ENCODE measurements at places on chromosomes 16 and 17. TPM values are rescaled to one million over a fixed set of nuclear protein-coding genes. Genes with fewer than 3 reads are reported as not detected.

The SDK2 gene
- total RNA-seq, result 0.67 TPM

The HMOX2 gene
- total RNA-seq, result 37.7 TPM

The GOSR2 gene
- 47.3 TPM for total RNA-seq

The HS3ST6 gene
- not detected for total RNA-seq

The CCL23 gene
- not detected for total RNA-seq

The TPSB2 gene
- 73.9 TPM for total RNA-seq

The CD300E gene
- 0.58 TPM for total RNA-seq

The MT1F gene
- 1.7 TPM for total RNA-seq

The CD68 gene
- total RNA-seq, result 83.1 TPM

The DOC2A gene
- 0.78 TPM for total RNA-seq

The CORO7 gene
- 38.9 TPM for total RNA-seq

The FMNL1 gene
- 21.9 TPM for total RNA-seq

The FOXJ1 gene
- not detected for total RNA-seq

The SLC12A3 gene
- not detected for total RNA-seq

The FGF11 gene
- 1.0 TPM for total RNA-seq

The DPEP1 gene
- total RNA-seq, result 0.54 TPM

The SLC35G6 gene
- not detected for total RNA-seq

The XPO6 gene
- 80.2 TPM for total RNA-seq

The TNP2 gene
- not detected for total RNA-seq

The OVCA2 gene
- 34.1 TPM for total RNA-seq

The RHBDL1 gene
- total RNA-seq, result 1.3 TPM

The SPATA22 gene
- total RNA-seq, result 2.2 TPM

The KRT28 gene
- not detected for total RNA-seq

The KRTAP4-3 gene
- total RNA-seq, result not detected

The TMEM114 gene
- total RNA-seq, result not detected

The MRTFB gene
- total RNA-seq, result 41.3 TPM

The NUDT16L1 gene
- 26.3 TPM for total RNA-seq

The SLC38A10 gene
- 89.8 TPM for total RNA-seq

The NOG gene
- 2.7 TPM for total RNA-seq

The WSCD1 gene
- total RNA-seq, result 3.2 TPM

The MYH2 gene
- total RNA-seq, result not detected

The CACNA1H gene
- 330 TPM for total RNA-seq

The KRTAP1-5 gene
- not detected for total RNA-seq

The PMP22 gene
- total RNA-seq, result 261 TPM

The OR1F1 gene
- total RNA-seq, result not detected

The TAC4 gene
- not detected for total RNA-seq

The GPRC5B gene
- 26.8 TPM for total RNA-seq

The SF3B3 gene
- 90.9 TPM for total RNA-seq

The CDK5RAP3 gene
- total RNA-seq, result 83.1 TPM

The ARHGDIG gene
- total RNA-seq, result 1.2 TPM

The KRT16 gene
- 1.1 TPM for total RNA-seq

The PLLP gene
- 2.4 TPM for total RNA-seq

The CMTM2 gene
- not detected for total RNA-seq

The SNX20 gene
- 0.84 TPM for total RNA-seq

The SPATA32 gene
- total RNA-seq, result not detected

The TEKT1 gene
- not detected for total RNA-seq
